ENCODE measurements at places on chromosomes 6 and 20.

GRCh38 chr6:131950767-131951575 is at the start of gene CCN2:
Gene CCN2, minus strand, starts transcription at chr6:131951372. Its CDS starts 200 bp downstream, at chr6:131951172.
- DNase-seq, result no peak

DNA sequence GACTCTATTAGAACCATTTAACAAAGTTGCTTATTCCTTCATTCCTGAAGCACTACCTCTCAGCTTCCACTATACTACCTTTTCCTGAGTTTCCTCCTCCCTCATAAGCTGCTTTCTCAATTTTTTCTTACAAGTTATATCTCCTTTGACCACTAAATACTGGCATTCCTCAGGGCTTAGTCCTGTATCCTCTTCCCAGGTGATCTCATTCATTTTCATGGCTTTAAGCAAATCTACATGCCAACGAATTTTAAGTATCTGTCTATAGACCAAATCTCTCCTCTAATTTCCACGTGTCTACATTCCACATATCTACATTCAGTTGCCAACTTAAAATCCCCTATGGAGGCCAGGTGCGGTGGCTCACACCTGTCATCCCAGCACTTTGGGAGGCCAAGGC is 134.7 kb downstream of the BTBD9 start:
- no peak for DNase-seq

DNA sequence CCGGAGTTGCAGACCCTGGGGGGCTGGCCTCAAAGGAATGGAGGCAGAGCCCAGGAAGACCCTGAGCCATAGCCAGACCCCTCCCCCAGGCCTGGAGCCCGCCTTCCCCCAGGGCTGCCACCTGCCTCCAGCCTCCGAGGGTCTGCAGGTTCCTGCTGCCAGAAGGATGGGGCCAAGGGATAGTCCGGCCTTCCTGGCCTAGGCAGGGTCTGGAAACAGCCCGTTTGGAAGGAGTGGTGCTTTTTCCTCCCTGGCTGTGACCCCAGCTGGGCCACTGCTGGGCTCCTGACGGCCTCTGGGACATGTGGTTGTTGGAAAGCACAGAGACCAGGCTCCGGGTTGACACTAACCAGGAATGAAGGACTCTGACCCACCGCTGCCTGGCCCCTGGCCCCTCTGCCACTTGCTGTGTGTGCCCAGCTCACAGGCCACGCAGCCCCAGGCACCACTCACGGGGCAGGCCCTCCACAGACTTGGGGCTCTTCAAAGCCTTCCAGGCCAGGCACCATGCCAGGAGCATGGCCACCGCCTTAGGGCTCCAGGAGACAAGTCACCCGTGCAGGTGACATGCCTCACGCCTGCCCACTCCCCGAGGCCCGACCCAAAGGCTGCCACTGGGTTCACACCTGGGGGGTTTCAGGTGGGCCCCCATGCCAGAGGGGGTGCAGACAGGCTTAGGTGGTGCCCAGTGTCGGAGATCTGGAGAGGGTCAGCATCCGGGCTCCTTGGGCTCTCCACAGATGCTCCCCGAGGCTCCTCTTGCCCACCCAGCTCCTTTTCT is 3.9 kb upstream of the LAMA5 start:
- no peak for DNase-seq

DNA sequence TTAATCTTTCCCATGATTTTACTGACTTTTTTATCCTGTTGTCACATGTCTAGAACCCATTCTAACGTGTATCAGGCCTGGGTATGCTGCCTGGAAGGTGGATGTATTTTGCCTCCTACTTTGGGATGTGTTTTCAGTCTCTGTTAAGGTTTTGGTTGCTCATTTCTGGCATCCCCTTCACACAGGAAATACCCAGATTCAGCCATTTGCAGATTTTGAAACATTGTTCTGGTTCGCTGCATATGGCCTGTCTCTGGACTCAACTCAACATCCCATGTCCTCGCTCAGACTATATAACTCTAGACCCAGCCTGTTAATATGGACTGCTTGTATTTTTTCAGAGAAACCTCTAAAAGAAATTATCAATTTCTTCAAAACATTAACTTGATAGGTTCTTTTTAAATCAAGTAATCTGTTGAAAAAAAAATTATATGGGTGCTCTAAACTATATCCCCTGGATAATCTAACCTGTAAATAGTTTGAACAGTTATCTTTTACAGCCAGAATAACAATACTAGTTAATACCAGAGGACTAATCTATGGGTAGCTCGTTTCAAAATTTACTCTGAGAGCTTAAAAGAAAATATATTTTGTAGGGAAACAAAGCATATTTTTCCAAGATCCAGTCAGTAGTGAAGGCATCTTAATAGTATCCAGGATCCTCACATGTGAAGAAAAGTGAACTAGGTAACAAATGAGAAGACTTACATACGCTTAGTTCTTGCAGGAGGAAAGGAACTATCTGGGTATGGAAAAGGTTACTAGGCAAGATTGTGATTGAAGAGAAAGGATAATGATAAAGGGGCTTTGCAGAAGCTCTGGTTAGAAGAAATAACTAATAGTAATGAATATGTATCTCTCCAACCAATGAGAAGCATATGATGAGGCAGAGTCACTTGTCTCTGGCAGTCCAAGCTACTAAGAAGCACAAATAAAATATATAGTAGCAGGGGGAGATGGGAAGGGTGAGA is 23.4 kb upstream of the HLA-DQB1 start:
- no peak for DNase-seq

DNA sequence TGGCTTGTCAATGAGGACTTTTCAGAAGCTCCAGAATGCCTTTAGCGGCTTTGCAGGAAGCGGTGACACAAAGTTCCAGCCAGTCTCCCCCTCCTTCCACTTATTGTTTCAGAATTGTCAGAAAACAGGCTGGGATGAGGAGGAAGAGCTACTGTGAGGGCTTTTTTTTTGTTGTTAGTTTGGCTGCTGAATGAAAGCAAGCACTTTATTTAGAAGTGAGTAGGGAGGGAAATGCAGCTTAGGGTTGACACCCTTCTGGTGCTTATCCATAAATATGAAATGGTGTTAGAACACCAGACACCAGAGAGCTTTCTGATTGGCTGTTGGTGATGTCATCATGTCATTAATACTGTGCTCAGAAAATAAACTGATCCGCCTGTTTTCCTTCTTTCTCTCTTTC is 251.5 kb downstream of the SOX4 start:
- no peak for DNase-seq

Measured in stimulated activated CD8-positive, alpha-beta memory T cell treated with anti-CD3 and anti-CD28 coated beads, Interleukin-2, amount 100 ng/mL, for 1 hour (primary cell).